RKO (cell line): ENCODE measurements at places on chromosomes 4 and X.

DNA sequence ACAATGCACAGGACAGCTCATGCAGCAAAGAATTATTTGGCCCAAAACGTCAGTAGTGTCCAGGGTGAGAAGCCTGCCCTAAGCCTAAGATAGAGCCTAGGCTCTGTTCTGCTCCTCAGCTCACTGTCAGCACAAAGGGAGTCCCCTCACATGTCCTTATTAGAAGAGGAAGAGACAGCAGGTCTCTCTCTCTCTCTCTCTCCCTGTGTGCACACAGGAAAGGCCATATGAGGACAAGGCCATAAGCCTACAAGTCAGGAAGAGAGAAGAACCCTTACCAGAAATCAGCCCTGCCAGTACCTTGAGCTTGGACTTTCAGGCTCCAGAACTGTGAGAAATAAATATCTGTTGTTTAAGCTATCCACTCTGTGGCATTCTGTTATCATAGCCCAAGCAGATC is 20.4 kb downstream of the FAM184B start:
- DNase-seq = no peak

DNA sequence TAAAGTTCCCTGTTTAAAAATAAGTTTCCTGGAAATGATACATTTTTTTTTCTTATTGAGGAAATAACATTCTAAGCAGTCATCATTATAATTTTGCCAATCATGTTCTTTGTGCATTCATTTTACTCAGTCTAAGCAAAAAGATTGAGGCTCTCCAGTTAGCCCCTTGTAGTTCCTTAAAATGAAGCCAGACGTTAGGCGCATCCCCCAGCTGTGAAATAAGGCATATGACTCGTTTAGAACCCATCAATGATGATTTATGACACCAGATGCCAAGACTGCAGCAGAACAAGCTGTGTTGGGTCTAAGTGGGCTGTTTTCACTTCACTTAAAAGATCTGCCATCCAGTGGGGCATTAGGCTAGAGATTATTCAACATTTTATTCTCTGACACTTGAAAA is 17.0 kb downstream of the PDGFC start:
- DNase-seq = no peak

- no peak for DNase-seq
Observed at GRCh38 chr4:80500613-80501012, 165.1 kb downstream of the CFAP299 start.

DNA sequence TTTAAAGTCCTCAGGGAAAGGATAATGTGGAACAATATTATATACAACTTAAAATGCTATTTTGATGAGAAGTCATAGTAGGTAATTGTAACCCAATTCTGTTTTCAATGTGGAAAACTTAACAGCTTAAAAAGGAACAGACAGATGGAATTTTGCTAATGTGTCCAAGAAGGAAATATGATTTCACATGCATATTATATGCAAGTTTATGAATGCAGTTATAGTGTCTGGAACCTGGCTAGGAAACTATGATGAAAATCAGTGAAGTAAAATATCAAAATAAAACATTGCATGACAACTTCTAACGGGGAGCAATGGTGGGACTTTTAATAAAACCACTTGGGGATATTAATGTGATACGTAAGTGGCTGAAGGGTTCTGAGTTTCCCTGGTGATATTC is 152.6 kb upstream of the HAND2 start:
- no peak for DNase-seq

GRCh38 chr4:38574559-38575333 is 89.3 kb upstream of the KLF3 start:
- no peak for DNase-seq

- no peak for DNase-seq
Observed at GRCh38 chrX:43840265-43840664, 42.0 kb downstream of the MAOB start.

GRCh38 chr4:130808492-130808891 is 1712.5 kb downstream of the C4orf33 start:
- DNase-seq = peak; percentile 45

DNA sequence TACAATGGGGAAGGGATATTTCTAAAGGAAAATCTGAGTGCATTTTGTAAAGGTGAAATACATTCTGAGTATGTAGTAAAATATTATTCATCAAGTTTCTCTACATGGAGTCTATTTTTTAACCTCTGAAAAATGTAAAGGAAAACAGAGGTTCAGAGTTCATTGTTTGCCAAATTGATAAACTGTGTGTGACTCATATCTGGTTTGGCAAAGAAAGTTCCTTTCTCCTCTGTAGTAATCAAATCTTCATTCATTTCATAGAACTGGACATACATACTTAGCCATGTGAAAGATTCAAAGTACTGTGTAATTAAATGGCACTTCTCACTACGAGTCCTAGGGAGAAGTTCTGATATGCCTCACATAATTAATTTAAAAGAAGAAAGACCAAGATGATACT is 61.6 kb downstream of the HPGD start:
- DNase-seq = no peak

DNA sequence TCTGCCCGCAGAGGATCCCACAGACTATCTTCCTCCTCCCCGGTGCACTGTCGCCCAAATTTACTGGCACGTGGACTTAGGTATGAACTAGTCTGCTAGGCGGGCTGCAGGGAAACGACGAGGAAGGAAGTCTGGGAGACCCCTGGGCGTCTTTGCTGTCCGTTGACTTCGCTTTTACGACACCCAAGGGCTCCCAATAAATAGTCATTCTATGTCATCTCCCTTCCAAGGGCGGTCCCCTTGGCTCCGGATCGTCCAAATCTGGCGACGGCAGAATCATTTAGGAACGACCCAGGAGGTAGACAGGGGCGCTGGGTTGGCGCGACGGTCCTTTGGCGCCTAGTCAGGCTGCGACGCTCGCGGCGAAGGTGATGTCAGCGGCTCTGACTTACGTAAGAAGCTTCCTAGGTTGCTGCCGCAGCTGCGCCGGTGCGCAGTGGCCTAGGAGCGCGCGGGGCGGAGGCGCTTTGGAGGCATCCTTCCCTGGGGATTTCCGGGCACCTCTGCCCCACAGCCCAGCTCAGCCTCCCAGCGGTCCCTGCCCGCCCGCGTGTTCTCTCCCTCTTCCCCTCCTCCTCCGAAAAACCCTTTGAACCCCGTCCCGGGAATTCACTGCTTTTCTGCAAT is 2.2 kb downstream of the NHS start:
- no peak for DNase-seq

DNA sequence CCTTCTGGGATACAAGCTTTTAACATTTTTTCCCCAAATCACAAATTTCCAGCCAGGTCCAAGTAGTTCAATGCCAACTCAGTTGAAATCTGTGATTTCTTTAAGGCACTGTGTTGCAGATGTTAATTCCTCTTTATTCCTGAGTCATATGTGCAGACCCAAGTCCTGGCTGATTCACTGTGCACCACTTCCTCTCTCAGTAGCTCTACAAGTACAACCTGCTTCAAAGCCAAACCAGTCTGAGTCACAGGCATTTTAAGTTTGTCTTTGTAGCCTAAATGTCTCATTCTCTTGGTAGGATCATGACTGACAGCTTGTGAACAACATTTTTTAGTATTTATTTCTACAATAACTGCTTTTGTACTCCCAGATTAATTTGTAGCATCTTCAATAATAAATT is 165.6 kb upstream of the S100G start:
- peak; percentile 99 for DNase-seq

- DNase-seq = no peak
Observed at GRCh38 chr4:46993075-46994006, at the start of gene GABRA4. GABRA4 (minus strand) TSS chr4:46993581; CDS start chr4:46993424, 157 bp downstream.

GRCh38 chr4:970046-970745 is 3.2 kb downstream of the DGKQ start:
- DNase-seq = no peak

GRCh38 chr4:168540086-168540485 is 43.2 kb downstream of the PALLD start:
- DNase-seq = peak; percentile 3

DNA sequence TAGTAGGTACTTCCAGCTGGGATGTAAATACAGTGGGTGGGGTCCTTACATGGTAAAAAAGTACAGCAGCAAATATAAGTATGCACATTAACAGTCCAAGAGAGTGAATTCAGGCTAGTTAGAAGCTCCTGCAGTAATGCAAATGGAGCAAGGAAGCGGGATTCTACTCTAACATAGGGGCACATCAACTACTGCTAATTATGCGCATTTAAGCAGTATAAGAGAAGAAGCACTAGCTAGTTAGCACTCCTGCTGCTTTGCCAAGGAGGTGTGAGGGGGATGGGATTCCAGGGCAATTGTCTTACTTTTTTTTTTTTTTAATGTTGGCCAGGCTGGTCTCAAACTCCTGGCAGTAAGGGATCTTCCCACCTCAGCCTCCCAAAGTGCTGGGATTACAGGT is 284.1 kb downstream of the CHIC1 start:
- DNase-seq = no peak

- DNase-seq = no peak
Observed at GRCh38 chrX:18970465-18970864, 13.4 kb downstream of the PHKA2 start.

DNA sequence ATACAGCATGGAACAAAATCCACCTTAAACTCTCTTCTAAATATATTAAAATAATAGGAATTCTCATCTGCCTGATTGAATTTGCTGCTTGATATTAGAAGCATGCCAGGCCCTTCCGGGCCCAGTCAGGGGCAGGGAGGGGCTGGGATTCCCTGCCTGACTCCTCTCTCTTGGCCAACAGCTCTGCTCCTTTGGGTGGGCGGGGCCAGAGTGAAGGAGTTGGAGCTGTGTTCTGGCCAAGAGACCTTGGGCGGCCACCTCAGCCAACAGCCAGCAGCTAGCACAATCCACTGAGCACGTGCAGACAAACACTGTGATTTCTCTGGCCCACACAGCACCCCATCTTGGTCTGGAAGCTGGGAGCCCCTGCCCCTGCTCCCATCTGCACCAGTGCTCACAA is 140.3 kb downstream of the PJA1 start:
- no peak for DNase-seq

DNA sequence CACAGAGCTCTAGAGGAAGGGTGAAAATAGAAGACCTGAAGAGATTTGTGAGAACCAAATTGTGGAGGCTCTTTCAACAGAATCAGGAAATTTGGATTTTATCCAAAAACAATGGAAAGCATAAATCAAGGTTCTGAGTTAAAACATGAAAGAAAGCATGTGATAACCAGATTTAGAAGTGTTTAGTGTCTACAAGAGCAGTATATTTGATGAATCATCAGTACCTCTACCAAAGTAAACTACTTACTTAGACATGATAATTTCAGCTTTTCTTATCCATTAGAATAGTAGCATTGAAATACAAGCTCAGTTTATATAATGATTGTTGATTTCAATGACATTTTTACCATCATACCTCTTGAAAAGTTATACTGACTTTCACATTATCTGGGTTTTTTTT is 25.9 kb upstream of the INTU start:
- no peak for DNase-seq

DNA sequence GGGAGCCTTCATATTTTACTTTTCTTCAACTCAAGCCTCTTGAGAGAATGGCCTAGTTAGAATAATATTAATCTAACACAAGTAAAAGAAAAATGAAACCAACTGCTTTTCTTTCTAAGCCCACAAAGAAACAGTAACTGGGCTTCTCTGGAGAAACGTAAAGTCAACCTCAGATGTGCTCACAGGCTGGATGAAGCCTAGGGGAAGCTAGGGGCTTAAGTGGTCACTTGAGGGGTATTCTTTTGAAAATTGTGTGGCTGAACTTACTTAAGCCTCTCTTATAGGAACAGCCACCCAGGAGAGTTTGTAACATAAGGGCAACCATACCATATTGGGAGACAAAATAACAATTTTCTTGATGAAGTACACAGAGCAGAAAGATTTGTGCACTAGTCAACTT is 279.0 kb downstream of the SPRY1 start:
- DNase-seq = no peak

DNA sequence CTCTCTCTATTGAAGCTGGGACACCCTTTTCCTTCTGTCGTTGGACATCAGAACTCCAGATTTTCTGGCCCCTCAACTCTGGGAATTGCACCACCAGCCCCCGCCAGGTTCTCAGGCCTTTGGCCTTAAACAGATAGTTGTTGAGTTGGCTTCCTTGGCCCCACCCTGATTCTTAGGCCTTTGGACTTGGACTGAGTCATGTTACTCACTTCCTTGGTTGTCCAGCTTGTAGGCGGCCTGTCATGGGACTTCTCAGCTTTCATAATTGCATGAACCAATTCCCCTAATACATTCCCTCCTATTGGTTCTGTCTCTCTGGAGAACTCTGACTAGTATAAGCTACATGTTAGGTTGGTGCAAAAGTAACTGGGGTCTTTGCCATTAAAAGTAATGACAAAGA is 195.7 kb downstream of the GPAT3 start:
- DNase-seq = peak; percentile 65

DNA sequence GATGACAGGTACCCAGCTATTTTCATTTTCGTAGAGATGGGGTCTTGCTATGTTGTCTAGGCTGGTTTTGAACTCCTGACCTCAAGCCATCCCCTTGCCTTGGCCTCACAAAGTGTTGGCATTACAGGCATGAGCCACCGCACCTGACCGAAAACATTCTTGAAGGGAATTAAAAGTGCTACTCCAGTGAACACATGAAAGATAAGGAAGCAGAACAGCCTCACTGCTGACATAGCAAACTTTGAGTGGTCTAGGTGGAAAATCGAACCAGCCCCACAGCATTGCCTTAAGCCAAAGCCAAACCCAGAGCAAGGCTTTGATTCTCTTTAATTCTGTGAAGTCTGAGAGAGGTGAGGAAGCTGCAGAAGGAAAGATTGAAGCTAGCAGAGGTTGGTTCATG is 65.1 kb downstream of the KDM6A start:
- no peak for DNase-seq

DNA sequence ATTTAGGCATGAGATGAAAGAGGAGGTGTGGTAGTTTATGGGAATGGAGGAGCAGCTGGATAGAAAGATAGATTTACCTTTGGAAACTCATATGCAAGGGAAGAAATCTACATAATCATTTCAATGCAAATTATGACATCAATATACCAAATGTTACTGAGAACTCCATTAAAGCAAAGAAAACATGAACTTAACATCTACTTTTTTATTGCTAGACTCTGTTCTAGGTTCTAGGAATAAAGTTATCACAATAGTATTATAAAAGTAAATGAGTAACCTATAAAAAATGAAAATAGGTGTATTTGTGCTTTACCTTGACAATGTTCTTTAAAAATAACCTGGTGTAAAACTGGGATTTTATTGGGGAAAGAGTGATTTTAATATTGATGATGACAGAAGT is 221.6 kb upstream of the SLIT2 start:
- no peak for DNase-seq

GRCh38 chr4:153297116-153297515 is 47.4 kb upstream of the MND1 start:
- no peak for DNase-seq

- DNase-seq = peak; percentile 48
Observed at GRCh38 chr4:152398060-152398459, 137.8 kb downstream of the FBXW7 start.

- peak; percentile 65 for DNase-seq
Observed at GRCh38 chrX:10615931-10616774, 4.2 kb downstream of the MID1 start.

DNA sequence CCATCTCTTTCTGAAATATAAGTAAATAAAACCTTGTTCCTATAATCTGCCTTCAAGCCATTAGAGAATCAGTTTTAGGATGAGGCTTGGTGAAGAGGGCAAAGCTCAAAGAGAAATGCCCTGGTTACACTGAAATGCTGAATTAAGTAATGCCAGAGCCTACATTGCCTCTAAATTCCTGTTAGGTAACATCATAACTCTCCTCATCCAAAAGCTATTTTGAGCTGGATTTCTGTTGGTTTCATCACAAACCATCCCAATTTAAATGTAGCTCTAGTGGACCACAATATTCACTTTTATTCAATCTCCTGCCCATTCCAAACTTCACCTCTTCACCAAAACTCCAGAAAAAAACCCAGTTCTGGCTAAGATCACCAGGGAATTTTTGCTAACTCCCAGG is 1319.7 kb upstream of the TENM3 start:
- DNase-seq = no peak

- DNase-seq = no peak
Observed at GRCh38 chrX:39731735-39732134, 366.0 kb downstream of the BCOR start.
